ENCODE measurements at places on chromosomes 11 and 22.

DNA sequence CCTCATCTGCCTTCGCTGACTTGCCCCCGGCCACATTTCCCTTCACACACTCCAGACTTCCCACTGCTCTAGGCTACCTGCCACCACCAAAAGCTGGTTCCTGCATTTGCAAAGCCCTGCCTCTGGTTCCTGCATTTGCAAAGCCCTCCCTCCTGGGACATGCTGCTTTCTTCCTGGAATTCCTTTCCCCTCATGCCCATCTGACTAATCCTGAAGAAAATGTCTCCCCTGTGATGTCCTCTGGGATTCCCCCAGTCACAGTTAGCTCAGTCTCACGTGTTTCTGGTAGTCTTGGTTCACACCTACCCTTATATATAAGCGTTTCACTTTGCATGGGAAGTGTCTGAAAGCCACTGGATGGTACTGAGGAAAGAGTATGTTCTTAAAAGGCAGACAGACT is 206.9 kb downstream of the DBX1 start:
- DNase-seq, result peak; percentile 59

DNA sequence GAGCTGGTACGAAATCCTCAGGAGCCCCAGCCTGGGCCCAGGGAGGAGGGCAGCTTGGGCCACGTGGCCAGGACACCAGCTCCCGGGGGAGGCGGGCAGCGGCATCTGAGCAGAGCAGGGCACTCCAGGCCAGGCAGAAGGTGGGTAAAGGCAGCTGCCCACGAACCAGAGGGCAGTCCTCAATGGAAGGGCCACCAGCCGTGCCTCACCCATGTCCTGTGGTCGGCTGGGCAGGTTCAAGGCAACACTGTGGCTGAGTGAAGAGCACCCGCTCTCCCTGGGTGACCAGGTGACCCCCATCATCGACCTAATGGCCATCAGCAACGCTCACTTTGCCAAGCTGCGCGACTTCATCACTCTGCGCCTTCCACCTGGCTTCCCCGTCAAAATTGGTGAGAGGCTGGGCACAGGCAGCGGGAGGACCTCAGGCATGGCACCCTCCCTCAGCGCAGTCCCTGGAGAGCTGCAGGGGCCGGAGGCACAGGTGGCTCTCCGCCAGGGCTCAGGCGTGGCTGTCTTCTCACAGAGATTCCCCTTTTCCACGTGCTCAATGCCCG is 2.5 kb upstream of the SSH3 start:
- no peak for DNase-seq

- DNase-seq, result no peak
These were observed 66.8 kb upstream of the MYOD1 start for GRCh38 chr11:17652556-17652955.

DNA sequence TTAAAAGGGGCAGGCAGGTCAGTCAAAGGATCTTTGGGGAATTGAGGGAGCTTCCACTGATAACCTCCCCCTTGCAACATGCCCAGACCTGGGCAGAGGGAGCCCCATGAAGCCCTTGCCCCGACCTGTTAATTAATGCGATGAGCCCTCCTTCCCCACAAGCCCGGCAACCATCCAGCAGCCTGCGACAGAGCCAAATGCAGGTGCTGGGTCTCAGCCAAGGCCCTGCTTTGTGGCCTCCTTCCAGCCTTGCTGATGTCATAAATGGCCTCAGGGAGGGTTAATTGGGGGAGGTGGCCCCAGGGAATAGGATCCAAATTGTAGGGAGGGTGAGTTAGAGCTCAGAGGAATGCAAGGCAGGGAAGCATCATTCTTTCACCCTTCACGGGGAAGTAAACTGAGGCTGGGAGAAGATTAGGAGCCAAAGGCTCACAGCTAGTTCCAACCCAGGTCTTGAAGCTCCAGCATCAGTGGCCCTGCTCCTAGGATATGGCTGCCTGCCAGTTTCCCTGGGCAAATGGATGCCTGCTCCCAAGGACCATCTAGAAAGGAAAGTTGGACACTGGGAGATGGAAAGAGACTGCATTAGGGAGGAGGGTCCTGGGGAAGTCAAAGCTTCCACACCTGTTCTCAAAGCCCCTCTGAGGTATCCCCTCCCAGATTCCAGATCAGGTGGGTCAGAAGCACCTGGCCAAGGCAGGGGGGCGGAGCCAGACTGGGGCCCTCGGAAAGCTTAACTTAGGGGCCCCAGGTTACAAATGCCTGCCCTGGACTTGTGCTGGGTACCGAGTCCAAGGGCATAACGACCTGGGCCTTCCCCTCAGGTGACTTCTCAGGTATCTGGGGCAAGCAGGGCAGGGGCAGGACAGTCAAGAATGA is 34.1 kb downstream of the LMO1 start:
- DNase-seq, result peak; percentile 79

DNA sequence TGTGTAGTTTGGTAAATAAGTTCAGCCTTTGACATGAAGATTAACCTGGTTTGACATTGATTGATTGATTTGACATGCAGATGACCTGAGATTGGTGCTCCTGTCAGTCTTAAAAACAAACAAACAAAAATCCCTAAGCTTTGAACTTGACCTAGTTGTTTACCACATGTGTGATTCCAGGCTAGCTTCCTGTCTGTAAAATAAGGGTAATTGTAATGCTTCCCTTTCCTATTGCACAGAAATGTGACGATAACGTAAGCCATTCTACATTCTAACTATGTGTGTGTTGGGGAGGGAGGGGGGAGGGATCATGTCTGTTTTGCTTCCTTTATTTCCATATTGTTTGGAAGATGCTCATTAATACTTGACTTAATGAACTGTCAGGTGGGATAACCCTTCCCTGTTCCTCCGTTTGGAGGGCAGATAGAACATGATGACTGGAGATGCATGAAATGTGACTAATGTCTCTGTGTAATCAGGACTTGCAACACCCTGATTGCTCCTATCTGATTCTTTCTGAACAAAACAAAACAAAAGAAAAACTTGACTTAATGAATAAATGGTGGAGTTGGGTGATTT is 106.1 kb upstream of the CLMP start:
- DNase-seq, result peak; percentile 32

DNA sequence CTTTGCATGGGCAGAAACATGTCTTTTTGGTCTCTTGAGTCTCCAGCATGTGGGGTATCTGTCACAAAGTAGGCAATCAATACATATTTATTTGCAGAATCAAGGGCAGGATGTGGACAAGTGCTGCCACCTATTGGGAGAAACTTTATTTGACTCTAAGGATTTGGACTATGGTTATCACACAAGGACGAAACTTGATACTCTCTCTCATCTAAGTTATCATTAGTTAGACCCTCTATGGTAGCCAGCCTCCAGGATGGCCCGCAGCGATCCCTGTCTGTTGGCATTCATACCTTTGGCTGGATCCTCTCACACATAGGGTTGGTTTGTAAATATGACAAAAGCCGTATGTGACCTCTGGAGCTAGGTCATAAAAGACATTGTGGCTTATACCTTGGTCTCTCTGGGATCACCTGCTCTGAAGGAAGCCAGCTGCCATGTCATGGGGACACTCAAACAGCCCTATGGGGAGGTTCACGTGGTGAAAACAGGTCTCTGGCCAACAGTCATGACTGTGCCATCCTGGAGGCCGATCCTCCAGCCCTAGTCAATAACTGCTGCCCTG is 1.1 kb upstream of the FBXO7 start:
- DNase-seq, result peak; percentile 74

- peak; percentile 26 for DNase-seq
These were observed 51.1 kb downstream of the TIMP3 start for GRCh38 chr22:32852395-32853251.

GRCh38 chr11:44516688-44517507 is 48.6 kb upstream of the CD82 start:
- DNase-seq, result no peak

GRCh38 chr11:970319-970871 is 44.7 kb downstream of the AP2A2 start:
- no peak for DNase-seq

DNA sequence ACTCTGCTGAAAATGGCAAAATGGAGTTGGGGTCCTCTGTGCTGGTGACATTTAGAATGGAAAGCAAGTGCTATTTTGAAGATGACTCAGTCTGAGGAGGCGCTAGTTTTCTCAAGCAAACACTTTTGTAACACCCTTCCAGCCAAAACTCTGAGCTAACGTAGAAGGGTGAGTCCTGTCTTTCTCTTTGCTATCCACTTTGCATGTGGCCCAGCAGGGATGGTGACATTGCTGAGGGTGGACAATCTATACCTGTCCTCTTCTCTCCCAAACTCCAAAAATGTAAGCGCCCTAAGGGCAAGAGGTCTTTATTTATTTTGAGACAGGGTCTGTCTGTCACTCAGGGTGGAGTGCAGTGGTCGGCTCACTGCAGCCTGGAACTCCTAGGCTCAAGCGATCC is 3.6 kb upstream of the KAT5 start:
- DNase-seq, result no peak

DNA sequence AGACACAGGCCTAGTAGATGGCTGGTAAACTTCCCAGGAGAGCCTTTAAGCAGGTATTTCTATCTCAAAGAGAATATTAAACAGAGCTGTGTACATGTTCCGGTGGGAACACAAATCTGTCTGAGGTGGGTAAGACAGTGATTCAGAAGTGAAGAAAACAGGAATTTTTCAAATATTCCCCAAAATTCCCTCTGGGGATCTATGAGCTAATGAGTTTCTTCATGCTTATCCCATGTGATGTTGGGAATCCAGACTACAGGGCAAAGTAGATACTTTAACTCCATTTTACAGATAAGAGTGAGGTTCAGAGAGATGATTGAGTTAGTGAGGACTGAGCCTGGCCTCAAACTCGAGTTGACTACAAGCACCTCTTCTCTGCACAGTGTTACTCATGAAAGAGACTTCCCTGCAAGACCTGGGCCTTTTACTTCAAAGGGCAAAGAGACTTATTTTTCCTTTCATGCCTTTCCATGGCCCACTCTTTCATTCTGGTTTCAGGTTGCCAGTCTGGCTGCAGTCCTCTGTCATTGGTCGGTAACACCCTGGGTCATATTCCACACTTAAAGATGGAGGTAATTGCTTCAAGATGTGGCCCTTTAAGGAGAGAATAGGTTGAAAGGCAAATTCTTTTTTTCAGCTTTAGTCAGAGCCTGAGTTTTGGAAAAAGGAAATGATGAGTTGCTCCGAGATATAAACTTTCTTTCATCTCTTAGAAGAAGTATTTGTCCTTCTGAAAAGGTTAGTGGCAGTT is 70.1 kb downstream of the CYB5R2 start:
- DNase-seq, result no peak

DNA sequence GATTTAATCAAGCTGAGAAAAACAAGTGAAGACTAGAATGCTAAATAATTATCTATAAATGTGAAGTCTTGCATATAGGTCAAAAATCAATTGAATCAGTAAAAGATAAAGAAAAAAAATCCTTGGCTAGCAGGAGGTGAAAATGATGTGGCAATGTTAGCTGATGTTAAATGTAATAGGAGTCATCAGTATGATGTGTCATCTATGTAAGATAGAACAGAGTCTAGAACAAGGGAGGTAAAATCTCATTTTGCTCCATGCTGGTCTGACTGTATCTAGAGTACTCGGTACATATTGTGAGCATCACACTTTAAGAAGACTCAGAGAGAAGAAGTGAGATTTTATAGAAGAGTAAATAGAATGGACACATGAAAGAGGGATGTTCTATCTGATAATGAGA is 721.2 kb downstream of the ETS1 start:
- no peak for DNase-seq

- no peak for DNase-seq
These were observed 102.5 kb downstream of the KIAA1671 start for GRCh38 chr22:25054943-25055511.

GRCh38 chr11:19428206-19429002 is 187.7 kb upstream of the E2F8 start:
- DNase-seq, result no peak

GRCh38 chr11:130890039-130890745 is 26.1 kb downstream of the SNX19 start:
- DNase-seq, result no peak

- no peak for DNase-seq
These were observed 118.7 kb downstream of the TRIM29 start for GRCh38 chr11:120019191-120019590.

- DNase-seq, result no peak
These were observed 98.0 kb upstream of the CD82 start for GRCh38 chr11:44467413-44467812.

DNA sequence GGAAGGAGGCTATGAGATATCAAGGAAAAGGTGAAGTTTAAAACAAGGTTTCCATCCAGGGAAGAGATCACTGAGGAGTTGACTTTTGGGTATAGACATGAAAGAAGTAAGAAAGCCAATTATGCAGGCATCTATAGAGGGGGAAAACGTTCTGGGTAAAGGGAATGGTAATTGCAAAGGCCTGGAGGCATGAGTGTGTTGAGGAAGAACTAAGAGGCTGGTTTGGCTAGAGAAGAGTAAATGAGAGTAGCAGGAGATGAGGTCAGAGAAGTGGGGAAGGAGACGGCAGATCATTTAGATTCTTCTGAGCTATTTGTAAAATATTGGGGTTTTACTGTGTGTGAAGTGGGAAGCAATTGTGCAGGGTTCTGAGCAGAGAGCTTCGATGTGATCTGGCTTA is 7.6 kb downstream of the ENDOD1 start:
- DNase-seq, result no peak

GRCh38 chr11:61827571-61828378 is at the start of gene FADS2:
Gene FADS2 (plus strand): TSS chr11:61828300. CDS start chr11:61828391, 91 bp downstream.
- peak; percentile 97 for DNase-seq

GRCh38 chr22:49936973-49937757 is 18.7 kb downstream of the CRELD2 start:
- no peak for DNase-seq

DNA sequence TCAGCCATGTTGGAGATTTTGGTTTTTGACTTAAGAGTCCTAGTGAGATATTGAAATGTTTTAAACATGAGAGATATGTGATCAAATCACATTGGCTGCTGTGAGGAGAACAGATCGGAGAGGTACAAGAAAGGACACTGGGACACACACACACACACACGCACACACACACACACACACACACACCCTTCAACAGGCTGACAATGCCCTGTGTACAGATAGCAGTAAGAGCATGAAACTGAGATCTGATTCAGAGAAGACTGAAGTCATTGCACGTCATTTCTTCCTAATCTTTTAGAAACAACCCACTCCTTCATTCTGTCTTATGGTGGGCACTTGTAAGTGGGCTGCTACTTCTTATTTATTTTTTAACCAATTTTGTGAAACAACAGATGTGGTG is 200.5 kb upstream of the E2F8 start:
- no peak for DNase-seq

GRCh38 chr11:122594986-122595645 is 60.4 kb upstream of the UBASH3B start:
- no peak for DNase-seq

- DNase-seq, result no peak
These were observed 17.5 kb upstream of the OR10W1 start for GRCh38 chr11:58285483-58286040.

DNA sequence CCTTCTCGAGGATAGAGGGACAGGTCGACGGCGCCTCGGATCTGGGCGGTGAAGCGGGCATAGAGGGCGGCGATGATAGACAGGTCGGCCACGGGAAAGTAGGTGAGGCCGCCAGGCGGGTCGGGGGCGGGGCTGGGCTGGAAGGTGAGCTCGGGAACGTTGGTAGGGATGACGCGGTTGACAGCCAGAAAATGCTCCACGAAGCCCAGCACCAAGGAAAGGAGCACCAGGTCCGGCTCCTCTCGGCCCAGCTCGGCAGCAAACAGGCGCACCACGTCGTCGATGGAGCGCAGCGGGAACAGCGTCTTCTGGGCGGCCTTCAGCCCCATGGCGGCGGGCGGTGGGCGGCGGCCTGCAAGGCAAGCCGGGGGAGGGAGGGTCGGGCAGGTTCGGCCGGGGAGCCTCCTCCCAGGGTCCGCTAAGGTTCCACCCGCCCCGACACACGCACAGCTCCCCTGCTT is 540 bp downstream of the MEN1 start:
- DNase-seq, result peak; percentile 52

- no peak for DNase-seq
These were observed 528 bp downstream of the WEE1 start for GRCh38 chr11:9573775-9574621.

Data from astrocyte of the hippocampus (primary cell).